ENCODE measurements at places on chromosomes 2 and 18. TPM values are rescaled to one million over a fixed set of nuclear protein-coding genes. Genes with fewer than 3 reads are reported as not detected.

GRCh38 chr18:79434607-79435401, 39.1 kb downstream of the NFATC1 start:
- no peak for DNase-seq

- no peak for DNase-seq
Measured at GRCh38 chr2:9702604-9703084, 71.8 kb upstream of the YWHAQ start.

DNA sequence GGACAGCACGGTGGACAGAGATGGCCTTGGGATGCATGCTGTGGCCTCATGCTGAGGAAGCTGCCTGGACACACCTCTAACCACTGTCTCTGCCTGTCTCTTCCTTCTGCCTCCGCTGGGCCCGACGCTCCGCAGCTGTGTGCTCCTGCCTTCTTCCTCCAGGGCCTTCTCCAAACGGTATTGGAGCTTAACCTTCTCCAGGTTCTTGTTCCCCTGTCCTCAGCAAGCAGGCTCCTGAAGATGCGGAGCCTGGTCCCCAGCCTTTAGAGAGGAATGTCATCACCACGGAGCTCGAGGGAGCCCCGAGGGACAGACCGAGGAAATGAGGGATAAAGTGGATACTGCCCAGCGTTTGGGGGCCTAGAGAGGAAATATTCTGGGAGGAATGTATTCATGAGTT, 155.1 kb downstream of the DYSF start:
- no peak for DNase-seq

SERPINB10 gene
- not detected for total RNA-seq

MEP1B gene
- not detected for total RNA-seq

SERPINB12 gene
- total RNA-seq, result not detected
